ENCODE measurements at places on chromosomes 12 and 14.

- no peak for DNase-seq
Observed at GRCh38 chr14:31745741-31746140, 184.5 kb downstream of the NUBPL start.

DNA sequence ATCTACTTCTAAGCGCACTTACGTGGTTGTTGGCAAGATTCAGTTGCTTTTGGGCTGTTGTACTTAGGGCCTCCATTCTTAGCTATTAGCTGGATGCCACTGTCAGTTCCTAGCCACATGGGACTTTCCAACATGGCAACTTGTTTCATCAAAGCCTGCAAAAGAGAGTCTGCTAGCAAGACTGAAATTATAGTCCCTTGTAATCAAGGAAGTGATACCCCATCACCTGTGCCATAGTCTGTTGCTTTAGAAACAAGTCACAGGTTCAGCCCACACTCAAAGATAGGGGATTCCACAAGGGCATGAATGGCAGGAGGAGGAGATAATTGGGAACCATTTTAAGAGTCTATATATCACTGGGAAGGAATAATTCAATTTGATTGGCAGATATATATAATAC, 27.1 kb upstream of the SLC17A8 start:
- DNase-seq = no peak

DNA sequence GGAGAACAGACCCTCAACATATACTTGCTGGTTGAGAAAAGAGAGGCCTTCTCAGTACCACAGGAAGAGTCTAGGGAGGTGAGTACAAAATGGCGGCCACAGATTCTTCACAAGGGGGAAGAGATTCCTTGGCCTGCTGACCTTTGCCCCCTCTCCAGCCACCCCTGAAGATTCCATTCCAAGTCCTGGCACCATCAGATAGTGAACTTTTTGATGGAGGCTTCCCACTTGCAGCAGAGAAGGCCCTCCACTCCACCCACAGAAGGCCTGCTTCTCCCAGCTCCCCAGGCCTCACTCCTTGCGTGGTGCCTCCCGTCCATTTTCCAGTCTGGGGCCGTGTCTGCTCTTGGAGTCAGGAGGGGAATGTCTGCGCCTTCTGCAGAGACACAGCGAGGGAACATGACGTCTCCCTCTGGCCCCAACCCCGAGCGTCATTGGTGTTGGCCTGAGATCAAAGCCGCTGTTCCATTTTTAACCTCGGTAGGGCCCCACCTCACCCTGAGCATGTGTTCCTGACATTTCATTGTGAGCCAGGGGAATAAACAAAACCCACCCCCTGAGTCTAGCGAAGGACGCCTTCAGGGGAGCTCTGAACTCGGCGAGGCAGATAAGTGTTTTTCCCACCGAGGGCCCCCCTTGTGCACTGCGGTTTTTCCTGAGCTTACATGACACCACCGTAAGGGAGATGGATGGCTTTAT, 268.7 kb upstream of the TBX3 start:
- no peak for DNase-seq

DNA sequence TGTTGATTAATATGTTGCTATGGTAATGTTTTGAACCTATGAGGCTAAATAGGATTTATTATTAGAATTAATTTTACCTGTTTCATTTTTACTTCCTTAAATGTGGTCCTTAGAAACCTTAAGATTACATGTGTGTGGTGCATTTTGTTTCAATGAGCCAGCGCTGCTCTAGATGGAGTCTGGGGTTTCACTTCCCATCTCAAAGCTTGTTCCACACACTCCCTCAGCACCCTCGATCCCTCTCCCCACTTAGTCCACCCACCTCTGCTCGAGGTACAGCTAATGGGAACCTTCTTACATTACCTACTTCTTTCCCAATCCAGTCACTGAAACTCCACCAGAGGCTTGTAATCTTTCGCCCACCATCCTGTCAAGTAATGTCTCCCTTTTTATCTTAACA, 205.2 kb downstream of the PAX9 start:
- no peak for DNase-seq

GRCh38 chr14:94446126-94446525, 6.5 kb downstream of the SERPINA11 start:
- DNase-seq = no peak

DNA sequence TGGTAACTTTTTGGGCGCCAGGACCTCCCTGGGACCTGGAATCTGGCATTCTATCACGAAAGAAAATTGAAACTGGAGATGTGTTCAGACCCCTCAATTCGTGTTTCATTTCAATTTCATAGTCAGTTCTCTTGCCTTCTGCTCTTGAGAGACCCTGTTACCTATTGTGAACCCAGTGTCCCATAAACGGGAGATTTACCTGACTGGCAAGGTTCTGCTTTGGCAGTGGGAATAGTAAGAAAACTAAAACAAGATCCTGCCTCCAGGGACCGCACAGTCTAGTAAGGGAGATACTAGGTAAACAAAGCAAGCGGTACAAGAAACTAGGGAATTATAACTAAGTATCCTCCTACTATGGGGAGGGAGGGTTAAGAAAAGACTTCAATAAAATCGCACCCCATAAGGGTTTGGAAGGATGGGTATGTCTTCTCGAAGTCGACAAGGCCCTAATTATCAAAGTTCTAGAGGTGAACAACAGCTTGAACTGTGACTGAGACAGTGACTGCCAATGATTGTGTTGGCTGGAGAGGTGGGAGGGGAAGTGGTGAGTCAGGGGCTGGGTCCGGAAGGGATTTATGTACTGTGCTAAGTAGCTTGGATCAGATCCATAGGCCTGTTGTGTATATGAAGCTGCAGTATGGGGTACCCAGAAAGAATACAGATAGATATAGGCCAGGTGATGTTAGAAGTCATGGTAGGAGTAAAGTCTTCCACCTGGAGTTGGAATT, 754 bp downstream of the ACSS3 start:
- DNase-seq = no peak

DNA sequence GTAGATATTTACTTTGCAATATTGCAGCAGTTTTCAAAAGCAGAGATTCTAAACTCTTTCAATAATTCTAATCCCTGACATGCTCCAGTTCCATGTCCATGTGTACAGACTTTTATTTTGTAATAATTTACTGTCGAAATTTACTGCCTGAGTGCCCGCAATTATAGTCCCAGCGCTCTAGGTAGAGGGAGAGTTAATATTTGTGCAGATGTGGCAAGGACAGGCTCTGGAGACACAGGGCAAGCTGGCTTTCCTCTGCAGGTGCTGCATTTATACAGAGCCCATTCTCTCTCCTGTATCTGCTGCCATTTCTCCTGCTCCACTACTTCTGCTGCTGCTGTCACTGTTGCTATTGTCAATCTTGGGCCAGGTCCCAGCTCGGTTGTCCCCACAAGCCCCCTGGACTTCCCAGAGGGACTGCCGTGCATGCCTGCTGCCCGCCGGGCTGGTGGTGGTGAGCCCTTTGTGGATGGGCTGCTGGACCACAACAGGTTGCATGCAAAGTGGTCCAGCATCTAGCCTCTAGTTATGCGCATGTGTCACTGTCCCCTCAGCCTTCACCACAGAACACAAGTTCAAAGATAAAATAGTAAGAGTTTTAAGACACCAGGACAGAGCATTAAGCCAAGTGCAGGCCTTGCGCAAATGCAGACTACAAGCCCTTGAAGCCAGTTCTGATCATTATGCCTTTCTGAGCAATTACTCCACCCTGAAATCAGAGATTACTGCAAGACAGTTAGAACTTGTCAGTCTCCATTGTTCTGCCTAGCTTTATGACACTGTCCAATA, 40.8 kb upstream of the CSRP2 start:
- DNase-seq = no peak

- DNase-seq = no peak
Observed at GRCh38 chr12:57545809-57546437, 1.1 kb downstream of the DCTN2 start.

GRCh38 chr14:64720131-64720576, 15.9 kb downstream of the PLEKHG3 start:
- no peak for DNase-seq

GRCh38 chr12:94304566-94305061, 155.1 kb downstream of the CEP83 start:
- no peak for DNase-seq

GRCh38 chr12:2682296-2683251, 112.2 kb upstream of the FKBP4 start:
- no peak for DNase-seq

- no peak for DNase-seq
Observed at GRCh38 chr12:108825201-108825950, 32.0 kb downstream of the SSH1 start.

DNA sequence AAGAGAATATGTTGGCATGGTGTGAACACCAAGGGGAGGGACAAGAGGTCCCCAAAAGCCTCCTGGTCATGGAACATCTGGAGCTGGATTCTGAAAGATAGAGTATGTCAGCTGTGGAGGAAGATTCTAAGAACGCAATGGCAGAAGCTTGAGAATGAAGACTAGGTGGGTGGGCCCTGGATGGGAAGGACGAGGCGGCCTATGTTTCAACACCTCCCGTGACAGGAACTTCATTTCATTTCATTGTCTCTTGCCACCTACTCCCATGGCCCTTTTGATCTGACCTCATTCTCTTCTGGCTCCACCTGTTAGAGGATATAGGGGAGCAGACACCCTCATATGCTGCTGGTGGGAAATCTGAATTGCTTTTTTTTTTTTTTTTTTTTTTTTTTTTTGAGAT, 3.3 kb downstream of the UNG start:
- no peak for DNase-seq

DNA sequence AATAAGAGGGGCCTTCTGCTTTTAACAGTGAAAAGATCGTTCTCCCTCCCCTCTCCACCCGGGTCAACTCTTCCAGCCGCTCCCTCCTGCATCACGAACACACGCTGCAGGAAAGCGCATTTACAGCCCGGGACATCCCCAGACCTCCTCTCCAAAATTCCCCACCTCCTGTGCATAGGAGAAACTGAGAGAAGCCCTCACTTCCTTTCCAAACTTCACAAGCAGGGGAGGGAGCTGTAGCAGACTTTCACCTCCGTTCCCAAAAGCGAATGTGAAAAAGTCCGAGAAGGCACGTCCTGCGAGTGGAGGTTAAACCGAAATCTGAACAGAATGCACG, 513 bp downstream of the BCAT1 start:
- DNase-seq = no peak

- no peak for DNase-seq
Observed at GRCh38 chr12:121539908-121540307, 40.9 kb downstream of the KDM2B start.

- DNase-seq = no peak
Observed at GRCh38 chr12:123097561-123098084, 53.3 kb downstream of the PITPNM2 start.

DNA sequence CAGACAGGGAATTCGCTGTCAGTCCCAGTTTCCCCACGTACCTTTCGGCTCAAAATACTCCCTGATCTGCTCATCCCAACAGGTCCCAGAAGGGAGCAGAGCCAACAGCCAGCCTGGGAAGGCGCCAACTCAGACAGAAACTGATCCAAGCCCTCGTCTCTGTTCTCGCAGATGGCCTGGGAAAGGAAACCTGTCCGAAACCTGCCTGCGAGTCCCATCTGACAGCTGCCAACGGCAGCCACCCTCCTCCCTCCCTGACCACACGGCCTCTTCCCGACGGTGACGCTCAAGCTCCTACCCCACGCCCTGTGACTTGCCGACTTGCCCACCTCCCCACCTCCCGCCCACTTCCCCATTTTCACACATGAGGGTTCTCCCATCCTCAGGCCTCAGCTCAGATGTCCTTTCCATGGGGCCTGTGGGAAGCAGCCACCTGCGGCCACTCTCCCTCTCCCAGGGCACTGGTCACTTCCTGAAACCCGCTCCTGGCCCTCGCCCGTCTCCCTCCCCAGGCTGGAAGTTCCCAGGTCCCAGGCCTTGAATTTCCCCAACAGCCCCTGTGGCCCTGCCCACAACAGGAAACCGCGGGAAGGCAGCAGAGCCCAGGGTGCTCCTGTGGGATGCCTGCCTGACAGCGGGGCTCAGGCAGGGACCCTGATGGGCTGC, 60.9 kb upstream of the FBRSL1 start:
- no peak for DNase-seq

DNA sequence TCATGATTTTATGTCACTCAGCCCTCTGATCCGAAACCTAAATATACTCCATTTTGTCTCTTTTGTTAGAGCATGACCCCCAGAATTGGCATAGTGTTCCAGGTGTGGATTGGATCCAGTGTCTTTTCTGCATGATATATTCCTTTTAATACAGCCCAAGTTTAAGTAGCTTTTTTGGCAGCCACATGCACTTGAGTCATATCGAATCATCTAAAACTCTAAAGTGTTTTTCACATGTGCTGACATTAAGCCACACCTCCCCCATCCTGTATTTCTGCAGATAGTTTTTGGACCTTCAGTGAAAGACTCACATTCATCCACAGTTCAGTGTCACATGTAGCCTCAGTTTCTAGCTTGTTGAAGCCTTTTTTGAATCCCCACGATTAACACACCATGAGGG, 30.6 kb downstream of the BORCS5 start:
- DNase-seq = no peak

- no peak for DNase-seq
Observed at GRCh38 chr12:68231229-68231628, 5.6 kb upstream of the IL26 start.

DNA sequence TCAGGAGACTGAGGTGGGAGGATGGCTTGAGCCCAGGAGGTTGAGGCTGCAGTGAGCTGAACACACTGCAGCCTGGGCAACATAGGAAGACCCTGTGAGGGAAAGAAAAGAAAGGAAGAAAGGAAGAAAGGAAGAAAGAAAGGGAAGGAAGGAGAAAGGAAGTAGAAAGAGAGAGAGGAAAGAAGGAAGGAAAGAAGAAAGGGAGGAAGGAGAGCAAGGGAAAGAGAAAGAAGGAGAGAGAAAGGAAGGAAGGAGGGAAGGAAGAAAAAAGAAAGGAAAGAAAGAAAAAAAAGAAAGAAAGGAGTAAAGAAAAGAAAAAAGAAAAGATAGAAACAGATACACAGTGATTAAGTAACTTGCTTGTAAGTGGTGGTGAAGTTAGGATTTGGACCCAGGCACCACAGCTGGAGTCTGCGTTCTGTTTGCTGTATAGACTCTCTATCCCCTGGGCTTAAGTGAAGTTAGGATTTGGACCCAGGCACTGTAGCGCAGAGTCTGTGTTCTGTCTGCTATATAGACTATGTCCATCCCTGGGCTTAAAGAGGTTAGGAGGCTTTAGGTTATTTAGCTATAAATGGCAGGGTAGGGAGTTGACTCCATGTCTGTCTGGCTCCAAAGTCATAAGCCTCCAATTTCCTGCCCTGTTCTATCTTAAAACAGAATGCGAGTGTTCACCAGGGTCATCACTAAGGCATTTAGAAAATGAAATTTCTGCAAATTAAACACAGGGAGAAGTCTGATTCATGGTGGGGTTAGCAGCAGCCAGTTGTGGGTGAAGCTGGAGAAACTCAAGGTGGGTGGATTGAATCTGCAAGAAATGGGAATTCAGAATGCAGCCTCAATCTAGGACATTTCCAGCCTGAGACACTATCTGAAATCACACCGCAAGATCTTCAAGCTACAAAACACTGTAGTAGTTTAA, 13.3 kb upstream of the C12orf75 start:
- DNase-seq = no peak

GRCh38 chr12:86264451-86265328, 8.5 kb upstream of the MGAT4C start:
- DNase-seq = no peak

DNA sequence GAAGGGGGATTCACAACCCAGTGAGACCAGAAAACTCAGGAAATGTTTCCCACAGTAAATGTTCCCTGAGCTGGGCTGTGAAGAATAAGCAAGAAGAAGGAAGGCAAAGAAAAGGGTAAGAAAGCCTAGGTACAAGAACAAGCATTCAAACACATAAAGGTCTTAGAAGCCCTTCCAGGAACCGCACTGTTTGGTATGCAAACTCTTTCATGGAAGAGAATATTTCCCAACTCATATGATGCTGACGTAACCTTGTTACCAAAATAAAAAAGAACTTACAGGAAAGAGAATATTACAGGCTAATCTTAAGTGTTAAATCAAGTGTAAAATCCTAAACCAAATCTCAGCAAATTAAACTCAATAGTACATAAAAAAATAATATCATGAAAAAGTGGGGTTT, 23.6 kb downstream of the MED6 start:
- no peak for DNase-seq
